ENCODE measurements at places on chromosomes 13 and 19. TPM values are rescaled to one million over a fixed set of nuclear protein-coding genes. Genes with fewer than 3 reads are reported as not detected.

GRCh38 chr13:29993196-29993595 is 142.8 kb upstream of the UBL3 start:
- no peak for DNase-seq
- no peaks in the 10 kb centered on the region for H3K4me1 ChIP-seq
- no peaks in the 10 kb centered on the region for H3K27me3 ChIP-seq
- no peak overlapping the region for H3K4me3 ChIP-seq
- H3K36me3 ChIP-seq, result no peaks in the 10 kb centered on the region

GRCh38 chr19:14248578-14249011 is 42.6 kb upstream of the ADGRL1 start:
- DNase-seq, result no peak
- H3K36me3 ChIP-seq, result no peaks in the 10 kb centered on the region
- H3K4me1 ChIP-seq, result no peaks in the 10 kb centered on the region
- H3K27me3 ChIP-seq, result no peaks in the 10 kb centered on the region
- H3K4me3 ChIP-seq, result no peak overlapping the region

DNA sequence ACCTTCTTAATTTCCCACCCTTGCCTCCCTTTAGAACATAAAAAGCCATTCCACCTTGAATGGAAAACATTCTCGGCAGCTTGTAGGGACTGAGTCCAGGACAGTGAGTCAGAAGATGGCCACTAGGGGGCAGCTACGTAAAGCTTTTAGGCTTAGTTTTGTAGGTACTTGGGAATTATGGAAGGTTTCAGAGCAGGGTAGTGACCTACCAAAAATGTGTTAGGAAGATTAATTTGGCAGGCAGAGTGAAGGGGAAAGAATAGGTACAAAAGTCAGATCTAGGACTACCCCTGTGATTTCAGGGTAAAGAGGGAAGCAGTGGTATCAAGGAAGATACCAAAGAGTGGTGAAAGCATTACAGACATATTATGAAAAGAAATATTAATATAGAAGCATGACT is 198.4 kb downstream of the NDFIP2 start:
- no peaks in the 10 kb centered on the region for H3K4me1 ChIP-seq
- no peak overlapping the region for H3K27ac ChIP-seq
- no peak overlapping the region for H3K4me3 ChIP-seq

The PLPPR3 gene
- not detected for polyA plus RNA-seq

GRCh38 chr13:77544758-77545338 is 9.3 kb downstream of the SCEL start:
- H3K27ac ChIP-seq, result no peak overlapping the region
- H3K4me1 ChIP-seq, result peaks cover 7% of the 10 kb centered on the region
- H3K27me3 ChIP-seq, result no peaks in the 10 kb centered on the region
- H3K4me3 ChIP-seq, result no peak overlapping the region
- no peak for DNase-seq

DNA sequence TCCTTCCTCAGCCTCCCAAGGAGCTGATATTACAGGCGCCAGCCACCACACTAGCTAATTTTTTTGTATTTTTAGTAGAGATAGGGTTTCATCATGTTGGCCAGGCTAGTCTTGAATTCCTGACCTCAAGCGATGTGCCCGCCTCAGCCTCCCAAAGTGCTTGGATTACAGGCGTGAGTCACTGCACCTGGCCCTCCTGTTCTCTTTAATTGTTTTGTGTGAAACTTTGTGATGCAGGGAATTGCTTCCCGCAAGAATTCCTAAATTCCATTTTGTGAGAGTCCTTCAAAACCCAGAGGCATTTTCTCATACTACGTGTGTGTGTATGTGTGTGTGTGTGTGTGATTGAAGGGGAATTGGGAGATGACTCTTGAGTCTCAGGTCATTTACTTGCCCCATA is 65.0 kb upstream of the ZNF835 start:
- no peaks in the 10 kb centered on the region for H3K36me3 ChIP-seq
- no peaks in the 10 kb centered on the region for H3K4me1 ChIP-seq
- DNase-seq, result no peak
- no peak overlapping the region for H3K4me3 ChIP-seq
- H3K27me3 ChIP-seq, result no peaks in the 10 kb centered on the region

The FFAR3 gene
- 1.5 TPM for polyA plus RNA-seq

The ARRDC5 gene
- polyA plus RNA-seq, result 0.09 TPM

DNA sequence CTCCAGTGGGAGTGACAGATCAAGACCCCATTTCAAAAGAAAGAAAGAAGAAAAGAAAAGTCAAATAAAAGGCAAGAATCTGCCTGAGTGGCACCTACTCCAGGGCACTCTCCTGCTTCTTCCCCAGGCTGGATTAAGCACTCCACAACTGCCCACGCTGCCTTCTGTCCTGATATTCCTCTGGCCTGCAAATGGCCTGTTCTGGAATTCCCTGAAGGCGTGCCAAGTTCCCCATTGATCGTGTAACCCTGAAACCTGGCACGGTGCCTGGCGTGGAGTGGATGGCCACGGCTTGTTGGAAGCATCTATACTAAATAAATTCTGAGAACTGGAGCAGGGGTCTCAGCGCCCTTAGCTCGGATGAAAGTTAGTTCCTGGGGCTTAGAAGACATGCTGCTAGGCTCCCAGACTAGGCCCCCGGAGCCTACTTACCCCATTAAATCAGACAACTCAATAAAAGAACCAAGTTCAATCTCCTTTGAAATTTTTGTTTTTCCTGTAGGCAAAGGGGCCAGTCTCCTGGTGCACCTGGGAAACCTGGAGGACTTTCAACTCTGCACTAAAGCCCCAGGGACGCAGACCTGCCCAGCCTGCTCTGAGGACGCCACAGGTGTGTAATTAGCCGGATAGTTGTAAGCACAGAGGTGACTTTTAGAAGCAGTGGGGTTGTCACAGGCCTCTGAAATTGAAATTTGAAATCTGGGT is 21.9 kb downstream of the ANKRD27 start:
- no peak overlapping the region for H3K27ac ChIP-seq
- no peak overlapping the region for H3K4me3 ChIP-seq
- no peaks in the 10 kb centered on the region for H3K27me3 ChIP-seq
- H3K36me3 ChIP-seq, result no peaks in the 10 kb centered on the region
